ENCODE measurements at places on chromosomes 7 and 10.

DNA sequence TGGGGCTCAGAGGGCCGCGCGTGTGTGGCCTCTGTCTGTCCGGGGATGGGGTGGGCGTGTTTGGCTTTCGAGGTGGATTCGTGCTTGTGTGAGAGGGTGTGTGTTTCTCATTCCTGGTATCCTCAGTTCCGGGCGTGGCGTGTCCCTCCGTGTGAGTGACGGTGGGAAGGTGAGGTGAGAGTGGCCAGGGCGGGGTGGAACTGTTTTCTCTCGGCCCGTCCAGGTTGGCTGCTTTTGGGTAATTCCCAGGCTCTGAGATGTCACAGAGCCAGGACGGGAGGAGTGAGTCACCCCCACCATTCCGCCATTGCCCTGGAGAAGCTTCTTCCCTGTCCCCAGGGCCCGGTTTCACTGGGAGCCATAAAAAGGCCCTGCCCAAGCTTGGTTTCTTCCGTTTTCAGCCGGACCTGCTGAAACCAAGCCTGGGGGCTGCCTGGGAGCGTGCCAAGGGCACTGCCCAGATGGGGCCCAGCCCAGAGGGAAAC is 21.3 kb upstream of the CLDN4 start:
- DNase-seq, result no peak

DNA sequence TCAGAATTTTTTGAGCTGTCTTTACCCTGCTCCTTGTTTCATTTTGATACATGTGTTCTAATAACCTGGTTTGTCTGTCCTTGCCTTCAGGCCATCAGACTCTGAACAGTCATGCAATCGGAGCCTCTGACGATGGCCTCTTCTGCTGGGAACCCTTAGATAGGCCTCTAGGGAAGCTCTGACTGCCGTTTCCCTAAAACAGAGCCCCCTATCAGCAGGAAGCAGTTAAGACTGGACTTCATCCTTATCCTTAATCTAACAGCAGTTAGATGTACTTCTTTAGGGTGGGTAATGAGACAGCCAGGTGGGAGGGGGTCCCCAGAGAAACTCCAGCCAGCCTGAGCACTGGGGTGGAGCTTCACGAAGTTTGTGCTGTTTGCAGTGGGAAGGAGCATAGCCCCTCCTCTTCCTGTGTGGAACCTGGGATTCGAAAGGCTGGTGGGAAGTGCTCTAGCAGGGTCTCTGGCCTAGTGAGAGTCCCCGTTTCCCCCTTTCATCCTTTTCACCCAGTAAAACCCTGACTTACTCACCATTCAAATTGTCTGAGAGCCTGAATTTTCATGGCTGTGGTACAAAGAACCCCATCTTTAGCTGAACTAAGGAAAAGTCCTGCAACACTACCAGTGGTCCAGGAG is 28.4 kb upstream of the SORCS3 start:
- no peak for DNase-seq

GRCh38 chr10:51075873-51076229 is 1.6 kb downstream of the PRKG1 start:
- no peak for DNase-seq

- DNase-seq, result no peak
Observed at GRCh38 chr10:23063045-23063972, 32.1 kb upstream of the MSRB2 start.

DNA sequence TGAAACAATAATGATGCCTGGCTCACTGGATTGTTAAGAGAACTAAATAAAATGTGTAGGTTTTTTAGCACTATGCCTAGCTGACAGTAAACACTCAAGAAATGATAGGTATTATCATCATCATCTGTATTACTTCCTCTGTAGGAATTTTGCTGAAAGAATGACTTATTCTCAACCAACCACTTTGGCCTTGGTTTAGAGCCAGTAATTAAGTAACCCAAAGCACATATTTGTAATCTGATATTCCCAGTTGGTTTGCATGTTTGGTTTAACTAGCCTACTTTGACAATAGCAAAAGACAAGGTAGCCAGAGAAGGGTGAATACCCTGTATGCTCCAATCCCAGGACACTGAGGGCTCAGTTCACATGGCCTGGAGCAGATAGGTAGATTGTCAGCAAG is 34.4 kb downstream of the BCAP29 start:
- DNase-seq, result no peak

GRCh38 chr10:5963071-5963470 is 14.3 kb downstream of the IL15RA start:
- no peak for DNase-seq

DNA sequence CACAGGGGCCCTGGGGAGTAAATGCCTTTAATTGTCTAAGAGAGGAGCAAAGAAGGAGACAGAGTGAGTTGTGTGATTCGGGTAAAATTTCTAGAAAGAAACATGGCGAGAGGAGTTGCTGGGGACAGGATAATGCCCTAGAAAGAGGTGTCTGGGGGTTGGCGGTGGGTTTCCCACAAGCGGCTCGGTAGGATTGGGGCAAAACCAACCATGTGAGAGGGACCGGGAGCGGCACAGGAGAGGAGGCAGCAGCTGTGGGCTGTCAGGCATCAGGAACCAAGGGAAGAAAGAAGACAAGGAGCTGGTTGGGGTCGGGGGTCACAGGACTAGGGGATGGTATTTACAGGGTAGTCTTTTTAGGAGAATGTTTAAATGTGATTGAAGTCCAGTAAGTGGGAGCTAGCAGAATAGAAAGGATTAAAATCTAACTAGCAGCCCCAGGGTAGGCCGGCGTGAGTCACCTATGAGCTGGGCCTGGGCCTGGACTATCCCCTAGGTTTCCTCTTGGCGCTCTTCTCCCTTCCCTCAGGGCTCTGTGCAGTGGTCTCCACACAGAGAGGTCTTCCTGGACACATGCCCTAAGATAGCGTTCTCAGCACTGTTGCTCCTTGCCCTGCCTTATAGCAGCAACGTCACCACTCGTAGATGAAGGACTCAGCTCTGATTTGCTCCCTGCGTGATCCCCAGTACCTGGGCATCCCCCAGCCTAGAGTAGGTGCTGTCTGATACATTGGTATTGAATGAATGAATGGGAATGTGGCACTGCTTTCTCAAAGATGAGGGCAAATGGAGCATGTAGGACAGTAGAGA is 32.6 kb downstream of the IKZF1 start:
- DNase-seq, result no peak

DNA sequence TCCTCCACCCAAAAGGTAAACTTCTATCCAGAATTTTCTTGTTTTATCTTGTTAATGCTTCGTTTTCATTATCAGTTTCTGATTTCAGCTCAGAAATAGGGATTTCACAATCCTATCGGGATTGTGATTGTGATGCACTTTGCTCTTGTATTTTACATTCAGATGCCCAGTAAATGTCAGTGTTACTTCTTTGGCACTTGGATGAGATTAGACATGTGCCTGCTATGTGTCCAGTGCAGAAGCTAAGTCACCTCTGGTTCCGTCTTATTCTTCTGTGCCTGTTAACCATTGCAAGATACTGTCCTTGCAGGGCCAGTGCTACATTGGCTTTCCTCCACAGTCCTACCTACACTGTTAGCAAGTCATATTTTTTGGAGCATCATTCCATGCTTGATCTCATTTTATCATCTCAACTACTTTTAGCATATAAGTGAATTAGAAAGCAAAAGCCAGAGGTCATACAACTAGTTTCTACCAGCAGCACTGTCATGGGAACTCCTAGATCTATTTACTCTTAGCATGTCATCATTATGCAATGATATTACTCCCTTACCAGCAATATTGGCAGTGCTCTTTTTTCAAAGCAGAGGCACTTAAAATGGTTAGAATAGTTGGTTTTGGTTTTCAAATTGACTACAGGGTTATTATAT is 26.7 kb downstream of the ZNF277 start:
- no peak for DNase-seq

- DNase-seq, result no peak
Observed at GRCh38 chr10:42380926-42381547, 257.3 kb downstream of the ZNF33B start.

DNA sequence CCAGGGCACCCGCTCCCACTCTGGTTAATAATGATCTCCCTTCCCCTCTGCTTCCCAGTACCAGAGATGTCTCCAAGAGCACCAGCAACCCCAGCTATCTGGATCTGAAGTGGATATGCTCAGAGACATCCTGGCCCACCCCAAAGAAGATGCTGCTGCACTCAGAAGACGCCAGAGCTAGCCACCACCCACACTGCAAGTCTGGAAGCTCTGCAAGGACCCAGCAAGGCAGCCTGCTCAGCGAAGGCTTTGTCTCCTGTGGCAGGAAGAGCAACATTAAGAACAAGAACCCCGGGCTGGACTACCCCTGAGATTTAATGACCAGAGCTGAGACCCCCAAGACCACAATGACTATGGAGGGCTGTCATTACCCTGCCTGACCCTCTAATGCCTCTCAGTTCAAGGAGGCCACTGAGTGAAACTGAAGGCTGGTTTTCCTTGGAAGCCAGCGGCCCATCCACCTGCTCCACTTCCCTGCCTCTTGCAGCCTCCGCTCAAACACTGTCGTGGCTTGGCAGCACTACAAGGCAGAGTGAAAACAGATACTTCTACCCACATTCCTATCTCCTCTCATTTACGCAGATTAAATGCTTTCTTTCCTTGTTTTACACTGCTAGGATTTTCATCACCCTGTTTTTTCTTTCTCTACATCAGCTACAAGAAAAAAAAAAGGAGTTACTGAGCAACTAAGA is 202.2 kb downstream of the SNX10 start:
- DNase-seq, result no peak

Measured in stimulated activated CD4-positive, alpha-beta T cell treated with anti-CD3 and anti-CD28 coated beads, Interleukin-1b, Interleukin-23, amount 100 ng/mL, for 24 hours (primary cell).